PC-3 (cell line): ENCODE measurements at places on chromosomes 1 and 21. TPM values are rescaled to one million over a fixed set of nuclear protein-coding genes. Genes with fewer than 3 reads are reported as not detected.

DNA sequence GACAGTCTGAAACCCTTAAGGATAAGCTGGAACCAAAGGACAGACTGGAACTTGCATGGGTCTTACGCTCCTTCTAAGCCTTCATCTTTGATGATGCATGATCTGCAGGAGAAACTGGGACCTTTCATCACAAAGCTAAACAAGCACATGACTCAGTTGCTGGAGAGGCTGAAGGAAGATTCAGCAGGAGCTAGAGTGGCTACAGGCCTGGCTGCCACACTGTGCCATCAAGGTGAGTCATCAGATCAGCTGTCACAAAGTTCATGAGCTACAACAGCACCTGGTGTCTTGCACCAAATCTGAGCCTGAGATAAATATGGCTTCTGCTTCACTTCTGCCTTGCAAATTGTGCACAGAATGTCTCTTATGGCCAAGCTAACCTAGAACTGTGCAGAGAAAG is 95.5 kb upstream of the MARK1 start:
- peak; percentile 69 for DNase-seq
- H3K36me3 ChIP-seq, result no peaks in the 10 kb centered on the region
- H3K4me1 ChIP-seq, result peaks cover 9% of the 10 kb centered on the region
- no peaks in the 10 kb centered on the region for H3K27me3 ChIP-seq

IRF6 gene
- 61.6 and 65.7 TPM in 2 replicates for total RNA-seq

EDN2 gene
- total RNA-seq, result 0.36 TPM in 1 of 2 replicates, not detected in the other

PGBD2 gene
- total RNA-seq, result 6.5 and 9.2 TPM in 2 replicates

DNA sequence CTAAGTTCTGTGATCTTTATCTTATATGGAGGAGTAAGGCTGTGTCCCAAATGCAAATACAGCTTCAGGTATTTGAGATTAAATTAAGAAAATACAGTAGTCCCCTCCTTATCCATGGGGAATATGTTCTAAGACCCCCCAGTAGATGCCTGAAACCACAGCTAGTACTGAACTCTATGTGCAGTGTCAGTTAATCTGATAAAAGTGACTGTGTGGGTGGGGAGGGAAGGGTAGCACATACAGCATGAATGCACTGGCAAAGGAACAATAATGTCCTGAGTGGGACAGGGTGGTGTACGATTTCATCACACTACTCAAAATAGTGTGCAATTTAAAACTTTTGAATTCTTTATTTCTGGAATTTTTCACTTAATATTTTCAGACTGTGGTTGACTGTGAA is 83.1 kb downstream of the HS2ST1 start:
- no peak overlapping the region for H3K4me3 ChIP-seq
- no peaks in the 10 kb centered on the region for H3K27me3 ChIP-seq
- H3K36me3 ChIP-seq, result no peaks in the 10 kb centered on the region
- H3K27ac ChIP-seq, result no peak overlapping the region
- peaks cover 21% of the 10 kb centered on the region for H3K4me1 ChIP-seq

DNA sequence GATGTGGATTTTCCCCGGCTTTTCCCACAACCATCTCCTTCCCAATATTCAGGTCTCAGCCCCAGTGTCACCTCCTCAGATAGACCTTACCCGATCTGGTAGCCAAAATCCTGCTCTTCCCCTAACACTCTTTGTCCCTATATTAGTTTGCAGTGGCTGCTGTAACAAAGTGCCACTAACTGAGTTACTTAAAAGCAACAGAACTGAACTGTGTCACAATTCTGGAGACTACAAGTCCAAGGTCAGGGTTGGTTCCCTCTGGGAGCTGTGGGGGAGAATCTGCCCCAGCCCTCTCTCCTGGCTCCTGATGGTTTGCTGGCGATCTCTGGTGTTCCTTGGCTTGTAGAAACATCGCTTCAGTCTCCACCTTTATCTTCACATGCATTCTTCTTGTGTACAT is 64.0 kb downstream of the NENF start:
- H3K27ac ChIP-seq, result no peak overlapping the region
- peaks cover 12% of the 10 kb centered on the region; the same call in 1 of the 2 replicates for H3K4me1 ChIP-seq
- H3K27me3 ChIP-seq, result no peaks in the 10 kb centered on the region
- H3K4me3 ChIP-seq, result no peak overlapping the region
